Activated naive CD8-positive, alpha-beta T cell treated with anti-CD3 and anti-CD28 coated beads, Interleukin-2, amount 10 ng/mL, durations not matched to agents 7 days and 5 days (primary cell): ENCODE measurements at places on chromosomes 7 and 10. TPM values are rescaled to one million over a fixed set of nuclear protein-coding genes. Genes with fewer than 3 reads are reported as not detected.

GRCh38 chr10:75406462-75407223 is 5.1 kb upstream of the ZNF503 start:
- H3K4me3 ChIP-seq, result no peak overlapping the region
- peaks cover 2% of the 10 kb centered on the region for H3K36me3 ChIP-seq
- no peak overlapping the region for H3K27ac ChIP-seq
- H3K4me1 ChIP-seq, result peaks cover 13% of the 10 kb centered on the region
- H3K27me3 ChIP-seq, result peaks cover 81% of the 10 kb centered on the region

DNA sequence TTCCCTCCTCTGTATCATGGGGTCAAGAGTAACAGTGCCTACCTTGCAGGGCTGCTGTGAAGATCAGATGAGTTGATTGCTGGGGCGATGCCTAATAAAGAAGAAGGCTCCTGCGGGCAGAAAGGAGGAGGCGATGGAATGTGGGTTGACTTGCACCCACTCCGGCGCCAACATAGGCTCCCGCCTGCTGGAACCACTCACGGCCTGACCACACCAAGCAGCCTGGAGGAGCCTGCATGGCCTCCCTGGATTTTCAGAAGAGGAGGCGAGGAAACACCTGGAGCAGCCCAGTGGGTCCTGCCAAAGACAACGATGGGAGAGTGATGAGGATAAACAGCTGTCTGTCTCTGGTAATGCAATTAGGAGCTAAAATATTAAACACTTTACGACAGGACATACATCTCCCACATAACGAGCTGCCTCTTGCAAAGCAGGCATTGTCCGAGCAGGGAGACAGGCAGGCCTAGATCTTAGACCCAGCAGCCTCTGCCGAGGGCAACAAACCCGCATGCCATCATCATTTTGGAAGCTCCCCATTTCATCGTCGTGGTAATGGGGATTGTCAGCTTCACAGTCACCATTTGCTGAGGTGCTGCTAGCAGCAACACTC is 302.9 kb upstream of the ZMIZ1 start:
- H3K27me3 ChIP-seq, result peaks cover 5% of the 10 kb centered on the region
- no peak for DNase-seq
- H3K4me1 ChIP-seq, result no peaks in the 10 kb centered on the region
- no peaks in the 10 kb centered on the region for H3K36me3 ChIP-seq
- no peak overlapping the region for H3K27ac ChIP-seq

GRCh38 chr10:6667679-6668270 is 87.7 kb upstream of the PRKCQ start:
- peaks cover 22% of the 10 kb centered on the region for H3K4me1 ChIP-seq
- no peak overlapping the region for H3K27ac ChIP-seq
- no peak for DNase-seq
- peaks cover 5% of the 10 kb centered on the region for H3K27me3 ChIP-seq
- no peak overlapping the region for H3K4me3 ChIP-seq
- H3K36me3 ChIP-seq, result no peaks in the 10 kb centered on the region

GRCh38 chr10:96415891-96416554 is 57.2 kb upstream of the OPALIN start:
- no peak overlapping the region for H3K27ac ChIP-seq
- H3K27me3 ChIP-seq, result peaks cover 6% of the 10 kb centered on the region
- no peaks in the 10 kb centered on the region for H3K36me3 ChIP-seq

Gene VAX1
- total RNA-seq, result not detected

DNA sequence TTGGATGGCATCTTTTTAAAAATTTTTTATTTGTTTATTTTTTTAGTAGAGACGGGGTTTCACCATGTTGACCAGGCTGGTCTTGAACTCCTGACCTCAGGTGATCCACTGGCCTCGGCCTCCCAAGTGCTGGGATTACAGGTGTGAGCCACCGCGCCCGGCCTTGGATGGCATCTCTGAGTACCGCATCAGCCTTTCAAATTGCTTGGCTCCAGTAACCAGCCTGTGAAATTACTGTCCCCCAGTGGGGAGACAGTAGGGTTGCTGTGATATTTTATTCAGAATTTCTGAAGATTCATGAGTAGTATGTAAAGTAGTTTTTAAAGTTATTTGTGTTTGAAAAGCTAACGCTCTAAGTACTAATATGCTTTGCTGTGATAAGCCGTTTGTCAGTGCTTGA is 1.2 kb downstream of the NUB1 start:
- H3K4me3 ChIP-seq, result peak overlapping the region; percentile 87
- H3K27ac ChIP-seq, result peak overlapping the region; percentile 87
- no peaks in the 10 kb centered on the region for H3K27me3 ChIP-seq
- H3K4me1 ChIP-seq, result peaks cover 25% of the 10 kb centered on the region
- H3K36me3 ChIP-seq, result peaks cover 19% of the 10 kb centered on the region

DNA sequence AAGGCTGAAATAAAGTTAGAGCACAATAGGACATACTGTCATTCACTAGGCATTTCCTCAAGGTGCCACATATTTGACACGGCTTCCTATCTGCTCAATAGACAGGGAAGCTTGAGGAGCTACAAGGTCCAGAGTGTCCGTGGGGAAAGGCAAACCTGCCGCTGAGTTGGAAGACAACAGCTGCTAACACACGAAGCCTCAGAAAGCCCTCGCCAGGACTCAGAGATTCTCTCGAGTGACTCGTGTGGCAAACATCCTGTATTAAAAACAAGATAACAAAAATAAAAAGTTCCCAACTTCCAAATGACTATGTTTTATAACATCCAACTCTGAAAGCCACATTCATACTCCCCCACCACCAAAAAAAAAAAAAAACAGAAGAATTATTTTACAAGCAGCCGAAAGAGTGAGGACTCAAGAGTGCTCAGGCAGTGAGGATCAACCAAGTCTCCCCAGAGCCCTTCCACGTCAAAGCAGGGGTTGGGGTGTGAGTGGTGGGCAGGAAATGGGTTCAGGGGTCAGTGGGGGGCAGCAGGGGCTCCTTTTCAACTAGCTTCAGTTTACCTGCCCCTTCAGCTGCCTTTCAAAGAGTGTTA is 67.6 kb downstream of the STK17A start:
- H3K27ac ChIP-seq, result peak overlapping the region; percentile 85
- DNase-seq, result no peak

Gene ZNF365
- total RNA-seq, result 0.94 TPM

DNA sequence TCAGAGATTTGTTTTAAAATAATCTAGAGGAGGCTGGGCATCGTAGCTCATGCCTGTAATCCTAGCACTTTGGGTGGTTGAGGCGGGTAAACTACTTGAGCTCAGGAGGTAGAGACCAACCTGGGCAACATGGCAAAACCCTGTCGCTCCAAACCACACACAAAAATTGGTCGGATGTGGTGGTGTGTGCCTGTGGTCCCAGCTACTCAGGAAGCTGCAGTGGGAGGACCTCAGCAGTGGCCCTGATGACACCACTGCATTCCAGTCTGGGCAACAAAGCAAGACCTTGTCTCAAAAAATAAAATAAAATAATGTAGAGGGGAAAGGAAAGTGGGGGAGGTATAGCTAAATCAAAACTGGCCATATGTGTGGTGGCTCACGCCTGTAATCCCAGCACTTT is 13.9 kb upstream of the PPP3CB start:
- DNase-seq, result no peak
- H3K36me3 ChIP-seq, result peaks cover 3% of the 10 kb centered on the region
- H3K4me3 ChIP-seq, result no peak overlapping the region
- H3K27me3 ChIP-seq, result no peaks in the 10 kb centered on the region
- H3K27ac ChIP-seq, result no peak overlapping the region

- no peak overlapping the region for H3K27ac ChIP-seq
- DNase-seq, result no peak
- H3K4me1 ChIP-seq, result no peaks in the 10 kb centered on the region
- H3K4me3 ChIP-seq, result no peak overlapping the region
- no peaks in the 10 kb centered on the region for H3K27me3 ChIP-seq
Observed at GRCh38 chr7:139871820-139872219, 42.8 kb downstream of the TBXAS1 start.

GRCh38 chr10:131201741-131202515 is 109.6 kb downstream of the TCERG1L start:
- no peaks in the 10 kb centered on the region for H3K4me1 ChIP-seq
- no peak overlapping the region for H3K27ac ChIP-seq
- DNase-seq, result no peak
- no peak overlapping the region for H3K4me3 ChIP-seq

GRCh38 chr10:810351-810846 is 120.9 kb upstream of the DIP2C start:
- no peak overlapping the region for H3K27ac ChIP-seq
- H3K36me3 ChIP-seq, result peaks cover 19% of the 10 kb centered on the region
- no peaks in the 10 kb centered on the region for H3K27me3 ChIP-seq
- no peaks in the 10 kb centered on the region for H3K4me1 ChIP-seq
- H3K4me3 ChIP-seq, result no peak overlapping the region

DNA sequence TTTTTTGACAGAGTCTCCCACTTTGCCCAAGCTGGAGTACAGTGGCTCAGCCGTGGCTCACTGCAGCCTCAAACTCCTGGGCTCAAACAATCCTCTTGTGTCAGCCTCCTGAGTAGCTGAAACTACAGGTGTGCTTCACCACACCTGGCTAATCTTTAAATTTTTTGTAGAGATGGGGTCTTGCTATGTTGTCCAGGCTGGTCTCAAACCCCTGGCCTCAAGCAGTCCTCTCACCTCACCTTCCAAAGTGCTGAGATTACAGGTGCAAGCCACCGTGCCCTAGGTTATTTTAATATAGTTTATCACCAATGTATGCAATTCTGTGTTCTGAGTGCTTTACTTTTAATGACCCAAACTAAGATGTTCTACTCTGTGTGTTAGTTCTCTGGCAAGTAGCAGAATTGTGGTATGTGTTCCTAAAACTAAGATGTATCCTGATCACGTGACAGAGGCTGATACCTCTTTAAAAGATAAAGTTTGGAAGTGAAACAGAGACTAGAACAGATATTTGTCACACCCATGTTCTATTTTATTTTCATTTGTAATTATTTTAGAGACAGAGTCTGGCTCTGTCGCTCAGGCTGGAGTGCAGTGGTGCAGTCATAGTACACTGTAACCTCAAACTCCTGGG is 22.1 kb upstream of the PFKFB3 start:
- H3K4me3 ChIP-seq, result no peak overlapping the region
- DNase-seq, result no peak
- peaks cover 4% of the 10 kb centered on the region for H3K36me3 ChIP-seq
- H3K27ac ChIP-seq, result no peak overlapping the region
- H3K27me3 ChIP-seq, result no peaks in the 10 kb centered on the region

GRCh38 chr7:142539901-142540300 is 209.4 kb upstream of the PRSS1 start:
- H3K36me3 ChIP-seq, result no peaks in the 10 kb centered on the region
- H3K27me3 ChIP-seq, result no peaks in the 10 kb centered on the region
- no peak for DNase-seq

Gene TMEM254
- total RNA-seq, result 13.8 TPM

DNA sequence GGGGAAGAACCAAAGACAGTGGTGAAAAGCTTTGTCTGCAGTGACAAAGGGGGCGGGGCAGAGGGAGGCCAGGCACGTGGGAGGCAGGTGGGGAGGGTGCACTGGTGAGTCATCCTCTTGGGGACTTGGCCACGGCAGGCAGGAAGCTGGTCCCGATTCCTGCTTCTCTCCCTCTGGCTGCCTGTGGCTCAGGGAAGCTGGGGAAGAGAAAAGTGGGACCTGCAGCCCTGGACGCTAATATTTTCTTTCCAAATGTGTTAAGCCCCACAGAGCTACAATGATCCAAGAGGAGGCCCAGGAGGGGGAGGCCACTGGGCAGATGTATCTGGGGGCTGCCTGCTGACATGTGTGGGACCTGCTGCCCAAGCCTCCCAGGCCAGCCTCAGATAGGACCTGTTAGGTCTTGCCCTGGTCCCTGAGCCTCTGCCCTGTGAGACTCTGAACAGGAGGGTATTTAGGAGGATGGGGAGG is 231.8 kb downstream of the KCNMA1 start:
- peaks cover 2% of the 10 kb centered on the region for H3K27me3 ChIP-seq
- DNase-seq, result no peak
- no peaks in the 10 kb centered on the region for H3K36me3 ChIP-seq
- H3K4me1 ChIP-seq, result peaks cover 1% of the 10 kb centered on the region
- H3K4me3 ChIP-seq, result no peak overlapping the region
- no peak overlapping the region for H3K27ac ChIP-seq

DNA sequence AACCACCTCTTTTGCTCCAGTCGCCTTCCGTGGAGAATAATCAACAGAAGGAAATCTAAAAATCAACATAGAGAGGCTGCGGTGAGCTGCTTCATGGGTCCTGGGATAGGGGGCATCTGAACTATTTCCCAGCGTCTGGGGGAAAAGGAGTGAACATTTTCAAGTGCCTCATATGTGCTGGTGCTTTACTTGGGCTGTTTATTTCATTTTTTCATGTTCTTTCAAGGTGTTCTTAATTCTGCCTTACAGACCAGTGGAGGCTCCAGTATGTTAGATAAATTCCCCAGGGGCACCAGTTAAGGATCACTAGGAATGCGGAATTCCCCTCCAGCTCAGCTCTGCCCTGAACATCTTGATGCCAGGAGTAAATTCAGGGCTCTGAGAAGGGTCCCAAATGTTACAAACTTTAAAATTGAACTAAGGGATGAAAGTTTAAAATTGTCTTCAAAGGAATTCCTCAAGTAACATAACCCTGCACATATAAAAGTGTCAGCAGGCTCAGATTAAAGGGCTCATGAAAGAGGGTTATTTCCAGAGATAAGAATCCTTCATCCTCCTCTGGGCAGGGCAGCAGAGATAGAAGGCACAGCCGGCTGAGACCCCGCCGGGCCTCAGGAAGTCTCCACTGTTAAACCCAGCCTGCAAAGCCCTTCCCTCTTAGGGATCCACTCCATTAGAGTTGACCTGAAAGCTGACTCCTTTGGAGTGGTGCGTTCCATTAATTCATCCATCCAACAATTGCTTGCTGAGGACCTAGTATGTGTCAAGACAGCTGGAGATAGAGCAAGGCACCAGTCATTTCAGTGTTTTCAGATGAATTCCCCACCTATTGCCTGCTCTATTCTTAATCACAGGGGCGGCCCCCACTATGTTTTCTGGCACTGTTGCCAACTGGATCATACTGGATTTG is 345.8 kb downstream of the KCNMA1 start:
- H3K27me3 ChIP-seq, result peaks cover 8% of the 10 kb centered on the region
- no peaks in the 10 kb centered on the region for H3K36me3 ChIP-seq
- peaks cover 6% of the 10 kb centered on the region for H3K4me1 ChIP-seq
- DNase-seq, result no peak

GRCh38 chr10:53619671-53620070 is 847.1 kb upstream of the MBL2 start:
- no peak for DNase-seq
- no peak overlapping the region for H3K27ac ChIP-seq
- H3K27me3 ChIP-seq, result no peaks in the 10 kb centered on the region
- H3K36me3 ChIP-seq, result no peaks in the 10 kb centered on the region
- H3K4me1 ChIP-seq, result no peaks in the 10 kb centered on the region
- no peak overlapping the region for H3K4me3 ChIP-seq

GRCh38 chr7:7272294-7272693 is 90.0 kb downstream of the C1GALT1 start:
- H3K27ac ChIP-seq, result no peak overlapping the region
- DNase-seq, result no peak
- H3K4me3 ChIP-seq, result no peak overlapping the region
- H3K4me1 ChIP-seq, result peaks cover 6% of the 10 kb centered on the region

Gene TMEM176B
- total RNA-seq, result 0.82 TPM

GRCh38 chr7:2411049-2411448 is 7.6 kb downstream of the CHST12 start:
- H3K36me3 ChIP-seq, result peaks cover 33% of the 10 kb centered on the region
- H3K27me3 ChIP-seq, result no peaks in the 10 kb centered on the region
- DNase-seq, result no peak
- H3K4me3 ChIP-seq, result no peak overlapping the region
- H3K27ac ChIP-seq, result no peak overlapping the region

Gene ADAM12
- 0.39 TPM for total RNA-seq

- no peak for DNase-seq
- H3K4me1 ChIP-seq, result no peaks in the 10 kb centered on the region
- no peaks in the 10 kb centered on the region for H3K27me3 ChIP-seq
- H3K27ac ChIP-seq, result no peak overlapping the region
Observed at GRCh38 chr10:78856421-78856820, 212.3 kb upstream of the ZMIZ1 start.
